ENCODE measurements at places on chromosomes 2 and 18.

GRCh38 chr2:172884336-172884735 is 148.7 kb downstream of the RAPGEF4 start:
- DNase-seq, result no peak

- no peak for DNase-seq
Observed at GRCh38 chr2:64420677-64421076, 33.3 kb upstream of the LGALSL start.

DNA sequence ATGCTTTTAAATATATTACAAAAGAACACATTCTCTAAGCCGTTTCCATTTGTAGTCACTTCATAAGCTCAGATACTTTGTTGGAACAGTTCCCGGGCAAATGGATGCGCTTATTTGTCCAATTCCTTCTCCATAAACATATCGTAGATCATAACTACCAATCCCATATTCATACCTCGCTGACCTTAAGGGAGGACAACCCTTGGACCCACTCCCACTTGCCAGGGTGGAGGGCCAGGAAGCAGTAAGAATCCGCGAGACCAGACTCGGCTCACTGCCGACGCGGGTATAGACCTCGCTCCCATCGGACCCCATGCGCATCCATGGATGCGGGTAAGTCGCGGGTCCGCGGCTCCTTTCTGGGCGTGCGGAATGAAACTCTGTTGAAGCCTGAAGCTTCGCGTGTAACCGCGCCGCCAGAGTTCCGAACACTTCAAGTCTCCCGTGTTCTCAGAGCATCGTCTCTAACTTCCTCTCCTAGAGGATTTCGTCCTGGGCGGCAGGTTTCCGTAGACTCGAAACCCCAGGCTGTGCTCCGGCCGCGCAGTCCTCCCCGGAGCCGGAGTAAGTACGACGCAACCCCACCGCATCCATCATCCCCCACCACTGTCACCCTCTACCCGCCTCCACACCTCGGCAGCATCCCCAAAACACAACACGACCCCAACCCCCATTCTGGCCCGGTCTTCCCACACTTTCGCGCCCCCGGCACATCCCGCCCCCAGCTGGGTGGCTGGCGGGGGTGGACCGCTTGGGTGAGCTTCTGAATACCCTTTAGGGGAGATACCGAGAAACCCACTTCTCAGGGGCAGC is 1.1 kb downstream of the DSC3 start:
- DNase-seq, result no peak

GRCh38 chr18:49279041-49279440 is 181.4 kb downstream of the DYM start:
- DNase-seq, result no peak

- DNase-seq, result no peak
Observed at GRCh38 chr2:62547854-62548253, 41.9 kb upstream of the TMEM17 start.

- DNase-seq, result no peak
Observed at GRCh38 chr2:28906821-28907220, 12.4 kb downstream of the WDR43 start.

DNA sequence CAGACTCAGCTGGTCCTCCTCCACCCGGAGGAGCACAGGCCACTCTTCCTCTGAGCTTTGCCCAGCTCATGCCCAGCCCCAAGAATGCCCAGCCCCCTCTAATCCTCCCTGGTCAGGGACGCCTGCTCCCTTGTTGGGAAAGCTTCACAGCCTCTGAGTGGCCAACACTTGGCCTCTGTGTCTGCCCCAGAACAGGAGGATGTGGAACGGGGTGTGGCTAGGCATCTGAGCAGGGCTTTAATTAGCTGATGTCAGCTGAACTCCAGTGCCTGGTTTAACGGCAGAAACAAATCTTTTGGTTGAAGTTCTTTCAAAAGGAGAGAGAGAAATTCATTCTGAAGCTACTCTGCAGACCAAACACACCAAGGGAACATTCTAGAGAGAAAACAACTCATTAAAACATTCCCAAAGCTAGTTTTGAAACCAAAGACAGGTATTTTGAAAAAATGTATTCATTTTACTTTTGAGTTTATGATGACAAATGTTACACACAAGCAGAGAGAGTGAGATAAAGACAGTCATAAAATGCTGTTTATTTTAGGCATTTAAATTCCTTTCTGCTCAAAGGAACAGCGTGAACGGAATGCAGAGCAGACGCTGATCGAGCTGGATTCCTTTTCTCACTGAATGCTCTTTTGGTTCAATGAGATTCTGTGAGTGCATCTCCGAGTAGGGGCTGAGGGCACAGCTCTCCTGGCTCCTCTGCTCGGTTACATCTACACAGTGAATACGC is 63.8 kb downstream of the RTP5 start:
- no peak for DNase-seq

GRCh38 chr18:46555724-46556123 is 101.3 kb downstream of the LOXHD1 start:
- peak; percentile 21 for DNase-seq

- no peak for DNase-seq
Observed at GRCh38 chr2:130829015-130829414, 7.7 kb upstream of the ARHGEF4 start.

- no peak for DNase-seq
Observed at GRCh38 chr2:39506215-39506614, 69.1 kb upstream of the MAP4K3 start.

- peak; percentile 35 for DNase-seq
Observed at GRCh38 chr18:62877411-62878221, 162.3 kb downstream of the PHLPP1 start.

DNA sequence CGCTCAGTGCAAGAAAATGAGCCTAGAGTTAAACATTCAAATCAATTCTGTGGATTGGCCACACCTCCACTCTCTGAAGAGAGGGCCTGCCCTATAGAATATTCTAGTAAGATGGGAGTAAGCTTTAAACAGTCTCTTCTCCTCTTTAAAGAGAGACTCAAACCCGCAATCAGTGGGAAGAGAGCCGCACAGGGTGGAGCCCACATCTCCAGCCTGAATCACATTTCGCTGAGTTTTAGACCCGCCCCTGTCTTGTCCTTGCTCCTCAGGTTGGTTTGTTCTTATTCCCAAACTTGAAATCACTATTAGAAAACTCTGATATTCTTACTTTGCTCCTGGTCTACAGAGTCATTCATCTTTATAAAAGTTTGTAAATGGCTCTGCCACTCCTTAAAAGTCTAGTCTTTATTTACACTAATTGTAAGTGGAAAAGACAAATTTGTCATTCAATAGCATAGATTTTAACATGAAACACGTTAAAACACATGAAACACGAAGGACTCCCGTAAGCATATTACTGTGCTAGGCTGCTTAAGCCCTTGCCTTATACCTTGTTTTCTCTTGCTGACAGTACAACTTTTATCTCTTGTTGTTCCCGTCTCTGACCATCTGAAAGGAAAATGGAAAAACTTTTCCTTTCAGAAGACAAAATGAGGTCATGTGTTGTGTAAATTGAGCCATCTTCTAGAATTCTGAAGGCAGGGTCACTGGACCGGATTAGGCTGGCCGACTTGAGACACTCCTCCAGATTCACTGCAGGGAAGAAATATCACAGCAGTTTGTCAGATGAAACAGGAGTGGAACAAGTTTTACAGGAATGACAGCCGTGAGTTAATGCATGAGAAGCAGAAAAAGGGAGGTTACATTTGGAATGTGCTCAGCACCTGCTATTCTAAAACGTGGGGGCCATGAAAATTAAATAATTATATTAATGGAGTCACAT is 5.6 kb downstream of the DSC1 start:
- no peak for DNase-seq

- no peak for DNase-seq
Observed at GRCh38 chr2:165594231-165594934, 124.9 kb downstream of the CSRNP3 start.

GRCh38 chr2:99960790-99961189 is 181.6 kb downstream of the AFF3 start:
- no peak for DNase-seq

- DNase-seq, result no peak
Observed at GRCh38 chr2:68750592-68751396, 16.2 kb downstream of the ARHGAP25 start.

DNA sequence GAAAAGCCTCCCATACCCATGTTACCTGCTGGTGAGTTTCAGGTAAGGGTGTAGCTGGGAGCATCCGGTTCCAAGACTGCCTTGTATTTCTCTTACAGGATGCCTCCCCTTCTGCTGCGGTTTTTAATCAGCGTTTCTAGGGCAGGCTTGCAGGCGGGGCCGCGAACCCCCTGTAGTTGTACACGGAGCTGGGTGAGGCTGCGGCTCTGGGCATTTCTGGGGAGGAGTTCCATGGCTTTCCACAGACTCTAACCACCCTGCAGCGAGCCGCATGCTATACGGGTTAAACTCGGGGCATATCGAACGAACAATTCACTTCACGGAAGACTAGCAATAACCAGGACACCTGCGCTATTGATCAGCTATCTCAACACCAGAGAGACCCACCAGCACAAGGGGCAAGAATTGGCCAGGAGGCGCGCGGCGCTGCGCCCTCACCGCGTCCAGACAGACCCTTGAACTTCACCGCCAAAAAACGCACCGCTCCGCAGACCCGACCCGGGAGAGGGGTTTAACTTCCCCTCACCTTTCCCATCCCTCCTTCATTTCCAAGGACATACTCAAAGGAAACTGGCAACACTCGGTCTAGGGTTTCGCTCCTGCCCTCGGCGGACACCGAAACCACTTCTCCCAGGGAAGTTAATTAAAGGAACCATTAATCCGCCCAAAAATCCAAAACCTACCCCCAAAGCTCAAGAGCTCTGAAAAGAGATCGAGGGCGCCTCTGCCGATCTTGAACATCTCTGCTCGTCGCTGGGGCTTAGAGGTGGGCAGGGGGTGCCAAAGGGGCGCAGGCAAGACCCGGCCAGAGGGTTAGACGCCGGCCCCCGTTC is 909 bp downstream of the TGFA start:
- no peak for DNase-seq

GRCh38 chr2:99984799-99985515 is 157.4 kb downstream of the AFF3 start:
- DNase-seq, result peak; percentile 47

GRCh38 chr2:127104881-127105655 is 1.9 kb downstream of the BIN1 start:
- DNase-seq, result no peak

DNA sequence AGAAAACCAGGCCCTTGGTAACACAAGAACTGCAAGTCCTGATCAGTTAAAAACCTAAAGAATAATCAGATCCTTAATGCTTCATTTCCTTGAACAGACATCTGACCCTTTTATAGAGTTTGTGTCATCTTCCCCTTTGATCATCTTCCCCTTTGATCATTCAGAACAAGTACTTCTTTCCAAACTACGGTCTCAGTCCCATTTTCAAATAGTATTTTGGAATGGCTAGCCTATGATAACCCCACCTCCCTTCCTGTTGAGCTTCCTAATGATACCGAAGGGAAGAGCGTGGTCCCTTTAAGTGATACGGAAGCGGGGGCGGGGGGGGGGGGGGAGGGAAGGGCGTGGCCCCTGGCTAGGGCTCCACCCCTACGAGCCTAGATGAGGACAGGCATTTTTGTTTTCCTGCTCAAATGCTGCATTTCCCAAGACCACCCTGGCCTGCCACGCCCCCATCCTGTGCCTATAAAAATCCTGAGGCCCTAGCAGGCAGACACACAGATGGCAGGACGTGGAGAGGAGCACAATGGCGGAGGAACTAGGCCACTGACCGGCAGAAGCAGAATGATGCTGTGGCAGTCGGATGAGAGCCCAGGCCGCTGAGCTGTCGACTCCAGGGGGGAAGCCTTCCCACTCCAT is 24.1 kb upstream of the CHRNA1 start:
- no peak for DNase-seq

DNA sequence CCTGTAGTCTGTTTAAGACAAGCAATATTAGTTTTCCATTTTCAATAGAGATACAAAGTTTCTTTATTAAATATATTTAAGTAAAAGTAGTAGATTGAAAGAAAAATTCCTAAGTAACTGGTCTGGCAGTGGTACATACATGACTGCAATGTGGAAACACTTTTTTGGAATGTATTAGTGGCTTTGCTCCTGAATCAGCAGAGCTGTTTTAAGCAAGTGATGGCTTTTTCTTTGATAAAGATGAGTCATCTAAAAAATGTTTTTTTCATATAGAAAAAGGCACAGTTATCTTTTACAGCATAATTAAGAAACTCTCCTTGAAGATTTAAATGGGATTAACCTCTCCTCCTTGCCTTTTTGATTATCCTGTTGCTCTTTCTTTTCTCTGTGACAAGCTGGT is 34.9 kb downstream of the KDM3A start:
- no peak for DNase-seq
